Activated CD4-positive, alpha-beta T cell treated with anti-CD3 and anti-CD28 coated beads, Interleukin-2, amount 50 U/mL, for 1 hour (primary cell): ENCODE measurements at places on chromosomes 1 and 21.

DNA sequence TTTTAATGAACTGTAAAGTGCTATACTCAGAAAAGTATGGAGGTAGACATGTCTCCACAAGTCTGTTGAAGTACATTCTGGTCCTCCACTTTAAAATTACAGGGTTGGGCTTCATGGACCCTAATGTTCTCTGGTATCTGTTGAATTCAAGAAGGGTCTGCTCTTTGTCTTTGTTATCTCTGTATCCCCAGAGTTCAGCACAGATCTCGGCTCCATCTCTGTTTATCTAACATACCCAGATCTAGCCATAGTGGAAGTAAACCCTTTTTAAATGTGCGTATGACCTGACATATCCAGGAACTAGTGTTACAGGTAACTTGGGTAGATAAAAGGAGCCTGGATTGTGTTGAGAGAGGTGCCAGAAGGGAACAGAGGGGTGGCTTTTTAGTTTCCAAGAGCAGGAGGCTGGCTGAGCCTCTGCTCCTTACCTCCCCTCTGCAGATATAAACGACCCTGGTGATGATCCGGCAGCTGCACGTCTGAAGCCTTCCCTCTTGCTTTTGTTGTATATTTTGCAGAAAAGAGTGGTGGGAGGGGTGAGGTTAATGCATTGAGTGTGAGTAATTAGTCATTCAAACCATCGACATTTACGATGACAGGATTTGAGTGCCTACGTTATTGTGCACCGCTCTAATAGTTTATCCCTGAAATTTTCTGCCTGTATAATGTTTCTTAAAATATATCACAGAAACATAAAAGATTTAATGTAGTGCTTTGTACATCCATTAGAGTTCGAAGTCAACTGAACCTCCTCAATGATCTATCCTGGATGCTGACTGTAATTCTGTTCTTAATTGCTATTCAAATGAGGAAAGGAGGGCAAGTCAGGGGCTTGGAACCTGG is 30.8 kb downstream of the ELAVL4 start:
- no peak for DNase-seq

GRCh38 chr1:186532466-186532865 is 71.6 kb upstream of the PDC start:
- no peak for DNase-seq

DNA sequence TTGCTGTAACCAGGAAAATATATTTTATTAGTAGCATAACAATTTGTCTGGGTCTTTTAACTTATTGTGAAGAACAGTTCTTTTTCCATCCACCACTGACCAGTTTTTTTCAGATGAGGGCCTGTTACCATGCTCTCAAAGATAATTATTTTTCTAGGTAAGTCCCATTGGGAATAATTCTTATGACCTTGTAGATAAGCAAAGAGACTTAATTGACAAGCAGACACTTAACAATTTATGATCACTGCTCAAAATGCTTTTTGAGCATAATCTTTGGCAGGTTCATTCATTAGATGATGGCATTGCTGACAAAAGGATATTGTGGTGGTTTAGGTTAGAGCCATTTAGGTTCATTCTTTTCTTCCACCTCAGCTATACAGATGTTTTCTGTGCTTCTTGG is 6.6 kb downstream of the SNX27 start:
- DNase-seq: no peak

DNA sequence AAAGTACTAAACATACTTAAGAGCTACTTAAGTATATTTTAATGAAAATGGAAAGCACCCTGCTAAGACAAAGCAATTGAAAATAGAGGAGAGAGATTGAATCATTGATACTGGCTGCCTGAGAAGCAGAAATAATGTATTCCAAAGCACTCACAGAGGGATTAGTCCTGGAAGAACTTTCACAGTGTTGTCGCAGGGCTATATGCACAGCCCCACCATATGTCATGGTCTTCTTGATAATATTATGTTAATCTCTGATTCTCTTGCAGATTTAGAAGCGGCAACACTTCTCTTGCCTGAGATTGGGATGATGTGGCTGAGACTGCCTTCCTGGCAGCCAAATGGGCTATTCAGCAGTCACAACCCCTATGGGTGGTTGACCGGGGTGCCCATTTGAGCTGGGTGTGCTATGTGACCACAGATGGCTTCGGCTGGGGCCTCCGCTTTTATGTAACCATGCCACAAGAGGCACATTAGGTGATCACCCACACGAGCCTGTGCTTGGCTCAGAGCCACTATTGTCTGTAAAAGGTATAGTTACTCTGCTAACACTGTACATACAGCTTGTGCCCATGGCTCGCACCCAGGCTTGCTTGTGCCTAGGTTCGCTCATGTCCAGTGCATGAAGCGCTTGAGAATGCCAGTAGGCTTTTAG is 152.2 kb upstream of the SGIP1 start:
- no peak for DNase-seq

GRCh38 chr1:245677461-245678240 is 522.9 kb downstream of the KIF26B start:
- no peak for DNase-seq

GRCh38 chr1:96978901-96979300 is 257.3 kb downstream of the PTBP2 start:
- no peak for DNase-seq

DNA sequence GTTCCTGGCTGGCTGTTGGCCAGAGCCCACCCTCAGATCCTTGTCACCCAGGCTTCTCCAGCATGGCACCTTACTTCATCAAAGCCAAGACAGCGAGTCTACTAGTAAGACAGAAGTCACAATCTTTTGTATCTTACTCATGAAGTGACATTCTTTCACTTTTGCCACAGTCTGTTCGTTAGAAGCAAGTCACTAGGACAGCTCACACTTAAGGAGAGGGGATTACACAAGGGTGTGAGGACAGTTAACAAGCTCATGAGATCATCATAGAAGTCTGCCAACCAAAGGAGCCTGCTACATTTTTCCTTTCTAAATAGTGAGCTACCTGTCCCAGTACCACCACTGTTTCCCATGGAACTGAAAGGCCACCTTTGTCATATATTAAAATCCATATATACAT is 61.5 kb downstream of the PACC1 start:
- DNase-seq: no peak

GRCh38 chr1:244369256-244370057 is 82.3 kb downstream of the ADSS2 start:
- no peak for DNase-seq

DNA sequence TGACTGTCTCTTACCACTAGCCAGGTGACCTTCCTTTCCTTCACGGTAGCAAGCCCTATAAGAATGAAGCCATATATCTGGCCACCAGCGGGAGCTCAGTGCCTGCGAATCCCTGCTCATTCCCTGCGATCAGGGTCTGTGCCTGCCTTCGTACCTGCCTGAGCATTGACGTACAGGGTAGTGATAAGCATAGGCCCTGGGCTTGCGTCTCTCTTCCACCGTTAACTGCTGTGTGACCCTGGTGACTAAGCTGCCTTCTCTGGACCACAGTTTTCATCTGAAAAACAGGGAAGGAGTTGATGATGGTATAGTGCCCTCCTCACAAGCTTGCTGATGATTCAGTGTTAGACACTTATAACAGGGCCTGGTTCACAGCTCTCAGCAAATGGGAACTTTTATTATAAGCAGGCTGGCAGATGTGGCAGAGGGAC is 4.1 kb downstream of the ZC3H12A start:
- peak; percentile 44 for DNase-seq

DNA sequence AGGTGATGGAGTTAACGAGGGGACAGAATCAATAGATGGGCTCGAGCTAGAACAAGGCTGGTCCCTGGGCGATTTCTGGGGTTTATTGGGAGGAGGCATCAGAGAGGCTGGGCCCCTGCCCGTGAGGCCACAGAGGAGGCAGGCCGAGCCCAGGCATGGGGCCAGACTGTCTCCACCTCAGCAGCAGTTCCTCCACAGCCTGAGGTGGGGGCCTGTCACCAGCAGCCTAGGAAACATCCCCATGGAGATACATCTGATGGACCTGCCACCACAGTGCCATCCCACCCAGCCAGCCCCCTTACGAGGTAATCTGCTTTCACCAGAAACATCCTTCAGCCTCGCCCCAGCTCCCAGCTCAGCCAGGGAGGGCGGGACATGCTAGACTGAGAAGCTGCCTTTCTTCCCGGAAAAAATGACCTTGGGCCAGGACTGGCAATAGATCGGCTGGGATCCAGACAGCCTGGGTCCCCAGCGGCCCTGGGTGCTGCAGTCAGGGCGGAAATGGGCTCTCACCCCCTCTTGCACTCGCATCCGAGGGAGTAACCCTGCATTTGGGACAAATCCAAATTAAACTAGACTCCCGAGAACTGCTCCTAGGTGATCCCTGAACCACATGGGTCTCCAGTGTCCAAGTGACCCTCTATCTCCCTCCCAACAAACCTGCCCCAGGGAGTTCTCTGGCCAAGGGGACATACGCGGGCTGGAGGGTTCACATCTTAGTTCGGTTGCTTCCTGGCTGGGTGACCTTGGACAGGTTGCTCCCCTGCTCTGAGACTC is 10.0 kb upstream of the EPHA8 start:
- DNase-seq: no peak

- DNase-seq: no peak
Observed at GRCh38 chr1:199878823-199879222, 148.7 kb upstream of the NR5A2 start.
